Left renal pelvis (tissue), 4 donors: ENCODE measurements at places on chromosomes 4 and X. TPM values are rescaled to one million over a fixed set of nuclear protein-coding genes. Genes with fewer than 3 reads are reported as not detected.

DNA sequence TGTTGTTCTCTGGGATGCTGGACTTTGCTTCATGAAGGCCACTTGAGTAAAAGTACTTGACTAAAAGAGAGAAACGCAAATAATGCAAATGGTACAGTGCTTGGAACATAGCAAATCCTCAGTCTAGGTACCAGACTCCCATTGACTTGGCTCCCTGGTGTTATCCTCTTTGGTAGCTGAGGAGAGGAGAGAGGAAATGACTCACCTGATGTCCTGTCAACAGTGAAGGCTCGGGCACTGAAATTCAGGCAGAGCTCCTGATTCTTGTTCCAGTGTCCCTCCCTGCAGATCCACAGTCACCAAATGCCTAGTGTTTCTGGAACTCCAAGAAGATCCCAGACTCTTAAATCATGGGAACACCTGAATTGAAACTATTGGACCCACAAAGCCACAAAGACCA, 22.5 kb upstream of the TCEAL4 start:
- no peak for DNase-seq

DNA sequence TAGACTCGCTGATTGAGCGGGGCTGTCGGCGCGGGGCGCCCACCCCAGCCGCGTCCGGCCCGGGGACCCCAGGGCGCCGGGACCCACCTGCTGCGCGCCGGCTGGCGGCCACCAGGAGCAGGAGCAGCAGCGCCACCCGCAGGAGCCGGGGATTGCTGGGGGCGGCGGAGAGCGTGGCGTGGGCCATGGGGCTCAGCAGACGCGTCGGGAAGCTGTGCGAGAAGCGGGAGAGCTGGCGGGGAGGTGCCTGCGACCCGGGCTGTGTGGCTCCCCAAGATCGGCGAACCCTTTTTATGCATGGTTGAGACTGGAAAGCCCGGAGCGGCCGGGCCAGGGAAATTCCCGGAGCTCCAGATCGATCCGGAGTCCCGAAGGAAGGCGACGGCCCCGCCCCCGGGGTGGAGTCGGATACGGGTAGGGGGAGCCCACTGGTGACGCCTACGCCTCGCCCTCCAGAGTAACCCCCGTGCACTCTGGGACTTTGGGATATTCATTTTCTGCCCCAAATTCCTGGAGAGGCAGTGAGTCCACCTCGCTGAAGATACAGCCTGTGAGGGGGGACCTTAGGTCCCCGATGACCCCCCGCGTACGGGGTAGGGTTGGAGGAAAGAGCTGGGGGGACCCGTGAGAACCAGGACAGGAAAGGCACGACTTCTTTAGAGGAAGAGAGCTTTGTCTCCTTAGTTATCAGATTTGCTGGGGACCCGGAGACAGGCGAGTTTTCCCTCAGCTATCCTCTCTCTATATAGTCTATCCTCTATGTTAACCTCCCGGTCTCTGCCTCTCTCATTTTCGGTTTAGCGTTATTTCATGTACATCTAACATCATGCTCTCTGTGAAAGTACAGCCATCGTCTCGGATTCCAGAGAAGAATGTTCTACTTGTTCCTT, at the start of gene CXCL3:
Gene CXCL3, minus strand, starts transcription at position 265 of the 890 bp plus-strand sequence. Its CDS starts 78 bp downstream, at position 187.
- no peak for DNase-seq

- DNase-seq, result no peak
Measured at GRCh38 chrX:3807906-3808305, 94.5 kb upstream of the PRKX start.

DNA sequence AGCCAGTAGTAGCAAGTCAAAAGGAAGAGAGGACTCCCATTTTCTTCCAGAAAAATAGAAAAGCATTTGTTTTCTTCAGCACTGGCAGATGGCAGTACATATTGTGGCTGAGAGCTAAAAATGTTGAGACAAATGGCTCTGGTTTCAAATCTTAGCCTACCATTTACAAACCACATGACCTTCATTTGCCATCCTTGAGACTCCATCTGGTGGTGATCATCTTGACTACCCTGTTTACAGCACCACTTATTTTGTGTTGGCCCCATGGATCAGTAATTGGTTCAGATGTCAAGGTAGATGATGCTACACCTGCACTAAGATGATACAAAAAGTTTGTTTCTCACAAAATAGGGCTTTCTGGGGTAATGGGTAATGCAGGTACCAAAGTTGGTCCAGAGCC, 951.8 kb upstream of the IGFBP7 start:
- no peak for DNase-seq

DNA sequence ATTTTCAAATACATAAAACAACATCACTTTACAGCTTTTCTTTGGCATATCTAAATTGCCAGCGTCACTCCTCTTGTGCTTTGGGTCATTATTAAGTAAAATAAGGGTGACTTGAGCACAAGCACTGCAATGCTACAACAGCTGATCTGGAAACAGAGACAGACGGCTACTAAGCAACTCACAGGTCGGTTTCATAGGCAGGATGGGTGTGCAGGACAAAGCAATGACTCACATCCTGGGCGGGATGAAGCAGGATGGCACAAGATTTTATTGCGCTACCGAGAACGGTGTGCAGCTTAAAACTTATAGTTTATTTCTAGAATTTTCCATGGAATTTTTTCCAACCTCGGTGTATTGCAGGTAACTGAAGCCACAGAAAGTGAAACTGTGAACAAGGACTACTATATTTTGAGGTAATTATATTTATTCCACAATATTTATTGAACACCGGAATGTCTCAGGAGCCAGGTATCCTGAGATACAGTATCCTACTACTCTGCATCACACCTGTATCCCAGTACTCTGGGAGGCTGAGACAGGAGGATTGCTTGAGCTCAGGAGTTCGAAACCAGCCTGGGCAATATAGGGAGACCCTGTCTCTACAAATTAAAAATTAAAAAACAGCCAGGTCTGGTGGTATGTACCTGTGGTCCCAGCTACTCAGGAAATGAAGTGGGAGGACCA, 215.5 kb downstream of the APBB2 start:
- DNase-seq, result no peak

GRCh38 chrX:53044995-53045394, 3.6 kb upstream of the GPR173 start:
- DNase-seq, result no peak

Gene FGF5
- 0.16 TPM for polyA plus RNA-seq

Gene HERC5
- polyA plus RNA-seq, result 5.2 TPM

Gene BTC
- 3.4 TPM for polyA plus RNA-seq

Gene ELOVL6
- polyA plus RNA-seq, result 29.2 TPM

Gene C4orf51
- polyA plus RNA-seq, result not detected

Gene AKAP4
- 0.11 TPM for polyA plus RNA-seq
